ENCODE measurements at places on chromosomes 2 and 18.

DNA sequence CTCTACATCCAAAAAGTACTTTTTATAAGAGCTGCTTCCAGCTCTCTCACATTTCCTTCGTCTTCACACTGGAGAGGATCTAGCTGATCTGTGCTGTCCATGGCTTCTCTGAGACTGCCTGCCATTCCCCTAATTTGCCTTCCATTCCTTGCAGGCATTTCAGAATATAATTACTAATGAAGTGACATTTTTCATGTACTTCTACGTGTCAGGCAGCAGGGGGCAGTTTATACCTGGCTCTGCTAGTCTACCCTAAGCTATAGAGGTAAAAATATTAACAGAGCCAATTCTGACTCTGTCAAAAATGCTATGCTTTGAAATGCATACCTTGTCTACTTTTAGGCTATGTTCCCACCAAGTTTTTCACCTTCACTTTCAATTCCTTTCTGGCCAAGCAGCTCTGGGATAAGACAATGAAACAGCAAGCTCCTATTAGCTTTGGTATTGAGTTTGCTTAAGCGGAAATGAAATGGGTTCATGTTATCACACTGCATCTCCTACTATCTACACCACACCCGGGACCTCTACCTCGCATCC, 81.9 kb downstream of the MEP1B start:
- no peak for DNase-seq

DNA sequence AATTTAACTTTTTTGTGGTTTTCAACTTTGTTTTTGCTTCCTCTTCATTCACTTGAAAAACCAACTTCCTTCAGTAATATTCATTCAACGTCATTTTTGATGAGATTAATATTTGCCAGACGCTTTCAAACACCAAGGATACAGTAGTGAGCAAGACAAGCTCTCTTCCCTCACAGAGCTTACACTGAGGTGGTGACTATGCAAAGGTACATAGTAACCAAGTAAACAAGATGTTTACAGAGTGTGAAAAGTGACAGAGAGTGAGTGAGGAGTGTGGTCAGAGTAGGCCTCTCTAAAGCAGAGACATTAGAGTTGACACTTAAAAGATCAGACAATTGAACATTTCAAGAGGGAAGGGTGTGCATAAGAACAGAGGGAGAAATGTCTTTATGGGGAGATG, 155.5 kb downstream of the TMEM247 start:
- DNase-seq, result no peak

GRCh38 chr2:92073815-92074548, 2797.2 kb upstream of the TEKT4 start:
- DNase-seq, result no peak

GRCh38 chr2:181070836-181071200, 90.4 kb downstream of the UBE2E3 start:
- no peak for DNase-seq

- no peak for DNase-seq
These were observed 11.8 kb downstream of the NEU4 start for GRCh38 chr2:241820625-241821384.

GRCh38 chr2:218618102-218618860, 10.6 kb downstream of the PLCD4 start:
- DNase-seq, result no peak

DNA sequence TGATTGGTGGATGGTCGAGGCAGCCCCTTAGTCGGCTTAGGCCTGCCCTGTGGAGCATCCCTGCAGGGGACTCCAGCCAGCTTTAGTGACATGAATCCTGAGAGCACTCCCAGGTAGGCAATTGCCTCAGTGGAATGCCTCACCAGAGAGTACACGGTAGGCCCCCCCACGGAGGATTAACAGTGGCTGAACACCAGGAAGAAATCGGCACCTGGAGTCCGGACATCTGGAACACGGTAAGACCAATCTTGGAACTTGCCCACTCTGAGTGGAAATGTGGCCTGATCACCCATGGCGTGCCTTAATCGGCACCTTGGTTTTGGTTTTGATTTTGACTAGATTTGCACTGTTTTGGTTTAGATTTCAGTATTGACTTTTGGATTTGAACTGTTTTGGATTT, 326.2 kb upstream of the NCKAP5 start:
- no peak for DNase-seq

- DNase-seq, result peak; percentile 5
These were observed 76.9 kb upstream of the GCFC2 start for GRCh38 chr2:75787532-75788132.

- DNase-seq, result no peak
These were observed 21.7 kb downstream of the HS1BP3 start for GRCh38 chr2:20629181-20629580.

- no peak for DNase-seq
These were observed 234.1 kb upstream of the ID2 start for GRCh38 chr2:8447610-8448221.

DNA sequence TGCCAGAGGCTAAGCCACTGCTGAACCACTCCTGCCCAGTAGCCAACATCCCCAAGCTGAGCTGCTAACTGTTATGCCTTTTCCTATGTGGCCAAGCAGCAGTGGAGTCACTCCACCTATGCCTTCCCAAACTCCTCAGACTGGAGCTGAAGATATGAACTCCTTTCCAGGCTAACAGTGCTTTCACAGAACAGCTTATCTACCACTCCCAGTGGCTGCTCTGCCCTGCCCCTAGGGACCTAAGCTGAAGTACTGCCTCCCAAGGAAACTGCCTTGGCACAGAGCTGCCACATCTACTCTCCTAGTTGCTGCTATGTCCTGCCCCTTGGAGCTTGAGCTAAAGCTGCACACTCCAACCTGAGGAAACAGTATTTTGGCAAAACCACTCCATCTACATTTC, 275.9 kb downstream of the RBM43 start:
- DNase-seq, result no peak

DNA sequence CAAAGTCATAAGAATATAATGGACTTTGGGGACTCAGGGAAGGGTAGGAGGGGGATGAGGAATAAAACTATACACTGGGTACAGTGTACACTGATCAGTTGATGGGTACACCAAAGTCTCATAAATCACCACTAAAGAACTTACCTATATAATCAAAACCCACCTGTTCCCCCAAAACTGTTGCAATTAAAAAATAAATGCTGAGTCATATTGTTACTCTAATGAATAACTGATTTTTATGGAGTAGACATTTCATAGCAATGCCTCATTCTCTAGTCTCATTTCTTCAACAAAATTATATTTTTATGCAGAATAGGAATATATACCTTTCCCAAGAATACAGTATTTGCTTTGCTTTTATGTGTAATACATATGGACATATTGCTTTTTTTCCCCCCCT, 181.2 kb downstream of the ST6GAL2 start:
- no peak for DNase-seq

DNA sequence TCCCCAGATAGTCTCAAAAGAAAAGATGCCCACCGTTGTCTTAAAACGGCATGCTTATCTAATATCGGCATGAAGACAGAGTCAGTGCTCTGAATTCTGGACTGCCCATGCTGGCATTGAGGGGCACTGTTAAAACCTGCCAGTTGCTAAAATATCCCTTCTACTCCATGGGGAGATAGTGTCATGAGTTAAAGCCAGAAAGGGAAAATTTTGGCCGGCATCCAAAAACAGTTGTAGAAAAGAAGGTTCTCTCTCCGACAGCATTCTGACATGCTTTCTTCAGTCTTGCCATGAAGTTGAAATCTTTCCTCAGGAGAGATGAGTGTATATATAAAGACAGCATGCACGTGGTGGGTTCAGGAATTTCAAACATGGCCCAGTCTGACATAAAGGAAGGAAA, 401.3 kb upstream of the PIK3C3 start:
- no peak for DNase-seq

GRCh38 chr2:186820303-186820702, 28.7 kb downstream of the ZSWIM2 start:
- DNase-seq, result no peak

Measured in hematopoietic multipotent progenitor cell (in vitro differentiated cells).